T-helper 1 cell treated with Interleukin-12 subunit alpha and Interleukin-12 subunit beta and Interleukin-4 antibody, amounts not matched to agents 30 ng/mL and 1 ng/mL, for 36 hours (primary cell): ENCODE measurements at places on chromosomes 16 and 17. TPM values are rescaled to one million over a fixed set of nuclear protein-coding genes. Genes with fewer than 3 reads are reported as not detected.

Gene MYH8
- total RNA-seq: not detected in 2 replicates

Gene BRIP1
- 15.5 and 18.1 TPM in 2 replicates for total RNA-seq

Gene GDPD3
- total RNA-seq: 7.6 and 11.2 TPM in 2 replicates

Gene IRF8
- 16.9 and 17.5 TPM in 2 replicates for total RNA-seq

Gene NPB
- total RNA-seq: 0.32 and 0.34 TPM in 2 replicates

Gene TBC1D3E
- total RNA-seq: not detected in 2 replicates
